Ecto neural progenitor cell (in vitro differentiated cells): ENCODE measurements at places on chromosomes 1 and 21.

GRCh38 chr1:17670587-17671313 lies 84.4 kb upstream of the ACTL8 start:
- no peak for DNase-seq

DNA sequence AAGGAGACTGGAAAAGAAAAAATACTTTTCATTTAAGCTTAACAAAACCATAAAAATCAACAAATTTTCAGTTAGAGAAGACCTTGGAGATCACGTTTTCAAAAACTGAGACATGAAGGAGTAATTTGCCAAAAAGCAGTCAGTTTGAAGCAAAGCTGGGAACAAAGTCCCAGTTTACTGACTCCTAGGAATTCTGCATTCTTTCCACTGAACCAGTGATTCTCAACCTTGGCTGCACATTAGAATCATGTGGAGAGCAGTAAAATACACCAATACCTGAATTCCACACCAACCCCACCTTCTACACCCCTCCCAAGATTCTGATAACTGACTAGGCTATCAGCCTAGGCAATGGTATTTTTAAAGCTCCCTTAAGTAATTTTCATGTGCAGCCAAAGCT lies 73.5 kb downstream of the PRPF38A start:
- no peak for DNase-seq

DNA sequence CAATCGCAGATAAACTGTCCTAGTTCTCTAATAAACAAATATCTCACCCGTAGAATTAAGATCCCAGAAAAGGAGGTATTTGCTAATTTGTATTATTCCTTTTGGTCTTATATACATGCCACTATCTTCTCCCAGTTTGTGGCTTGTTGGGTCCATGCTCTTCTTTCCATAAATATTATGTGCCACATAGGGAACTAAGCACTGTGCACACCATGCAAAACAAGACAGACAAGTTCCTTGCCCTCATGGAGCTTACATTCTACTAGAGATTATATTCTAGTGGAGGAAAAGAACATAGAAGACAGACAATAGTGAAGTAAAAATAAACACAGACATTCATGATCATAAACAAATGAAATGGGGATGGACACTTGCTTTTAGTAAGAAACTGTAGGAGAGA lies 4.7 kb downstream of the GART start:
- DNase-seq = no peak

DNA sequence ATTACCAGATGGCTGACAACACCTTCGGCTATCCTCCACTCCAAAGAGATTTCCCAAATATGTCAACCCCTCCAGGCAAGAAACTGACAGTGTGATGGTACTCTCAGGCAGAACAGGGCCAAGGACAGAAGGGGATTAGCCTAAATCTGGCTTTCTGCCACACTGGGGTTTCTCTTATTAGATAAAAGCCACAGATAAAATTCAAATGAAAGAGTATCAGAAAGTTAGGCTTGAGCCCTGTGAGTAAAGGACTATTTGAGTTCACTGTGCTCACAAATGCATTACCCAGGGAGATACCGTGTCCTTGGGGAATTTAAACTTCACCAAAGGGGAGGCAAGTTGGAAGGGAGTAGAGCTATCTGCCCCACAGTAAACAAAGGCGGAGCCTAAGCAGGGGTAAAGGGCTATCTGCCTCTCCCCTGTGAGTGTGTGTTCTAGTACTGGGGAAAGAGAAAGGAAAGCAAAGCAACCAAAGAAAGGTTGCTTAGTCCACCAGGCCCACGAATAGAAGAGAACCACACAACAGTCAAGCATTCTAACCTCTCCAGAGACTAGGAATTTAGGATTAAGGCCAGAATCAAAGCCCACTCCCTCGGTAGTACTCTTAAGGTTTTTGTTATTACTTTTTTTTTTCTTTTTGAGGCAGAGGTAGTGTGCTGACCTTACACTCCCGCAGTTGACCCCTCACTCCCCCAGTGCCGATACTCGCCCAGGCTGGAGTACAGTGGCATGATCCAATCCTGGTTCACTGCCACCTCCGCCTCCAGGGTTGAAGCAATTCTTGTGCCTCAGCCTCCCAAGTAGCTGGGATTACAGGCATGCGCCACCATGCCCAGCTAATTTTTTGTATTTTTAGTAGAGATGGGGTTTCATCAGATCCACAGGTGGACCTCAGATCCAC lies 12.7 kb downstream of the TPM3 start:
- no peak for DNase-seq

DNA sequence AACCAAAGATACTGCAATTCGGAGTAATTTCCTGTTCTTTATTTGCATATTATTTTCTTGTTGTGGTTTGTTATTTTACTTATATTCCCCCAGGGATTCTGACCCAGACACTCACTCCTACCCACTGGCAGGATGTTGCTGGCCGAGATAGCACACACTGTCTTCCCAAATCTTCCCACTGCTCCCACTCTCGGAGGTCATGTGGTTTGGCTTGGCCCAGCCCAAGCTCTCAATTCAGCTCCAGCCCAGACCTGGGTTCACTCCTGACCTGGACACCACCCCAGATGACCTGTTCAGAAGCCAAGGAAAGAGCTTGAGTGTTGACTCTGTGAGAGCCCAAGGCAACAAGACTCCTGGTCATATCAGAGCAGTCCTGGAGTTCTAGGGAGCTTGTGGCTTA lies 1.2 kb upstream of the FAM43B start:
- DNase-seq = no peak

DNA sequence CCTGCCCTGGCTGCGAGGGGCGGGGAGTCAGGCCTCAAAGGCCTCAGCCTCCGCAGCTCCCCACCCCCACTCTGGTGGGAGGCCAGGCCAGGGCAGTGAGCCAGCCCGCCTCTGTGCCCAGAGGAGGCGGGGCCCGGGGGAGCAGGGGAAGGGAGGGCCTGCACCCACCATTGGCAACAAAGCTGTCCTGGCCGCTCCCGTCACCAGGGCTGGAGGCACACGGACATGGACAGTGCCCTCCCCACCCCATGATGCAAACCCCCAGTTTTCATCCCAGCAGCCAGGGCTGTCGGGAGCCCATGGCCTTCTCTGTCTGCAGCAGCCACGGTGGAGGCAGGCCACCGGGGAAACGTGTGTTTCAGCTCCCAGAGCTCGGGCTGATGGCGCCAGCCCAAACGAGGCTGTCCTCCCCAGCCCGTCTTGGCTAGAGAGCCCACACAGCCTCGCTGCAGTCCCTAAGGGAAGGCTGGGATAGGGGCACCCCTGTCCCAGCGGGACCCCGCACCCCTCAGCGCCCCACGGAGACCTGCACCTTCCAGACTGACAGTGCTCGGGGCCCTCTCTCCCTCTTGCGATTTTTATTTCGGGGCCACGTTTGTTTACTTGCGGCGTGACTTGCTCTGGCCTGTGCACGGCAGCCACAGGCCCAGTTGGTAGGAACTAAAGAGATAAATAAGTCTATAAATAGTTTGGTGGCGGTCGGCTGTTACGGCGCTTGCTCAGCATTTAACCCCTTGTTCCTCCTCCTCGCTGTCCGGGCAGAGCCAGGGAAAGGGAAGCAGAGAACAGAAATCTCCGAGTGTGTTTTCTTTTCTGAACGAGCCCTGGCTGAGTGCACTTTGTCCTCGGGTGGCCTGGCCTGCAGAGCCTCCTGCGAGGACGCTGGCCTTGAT lies 101.8 kb downstream of the PRDM16 start:
- peak; percentile 62 for DNase-seq

DNA sequence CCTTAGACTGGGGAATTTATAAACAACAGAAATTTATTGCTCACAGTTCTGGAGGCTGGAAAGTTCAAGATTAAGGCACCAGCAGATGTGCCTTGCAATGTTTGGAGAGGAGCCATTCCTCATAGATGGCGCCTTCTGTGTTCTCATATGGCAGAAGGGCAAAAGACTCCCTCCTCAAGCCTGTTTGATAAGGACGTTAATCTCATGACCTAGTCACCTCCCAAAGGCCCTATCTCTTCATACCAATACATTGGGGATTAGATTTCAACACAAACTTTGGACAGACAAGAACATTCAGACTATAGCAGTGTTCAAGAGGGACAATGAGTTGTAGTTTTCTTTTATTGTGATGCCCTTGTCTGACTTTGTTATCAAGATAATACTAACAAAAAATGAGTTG lies 34.3 kb downstream of the PSMG1 start:
- no peak for DNase-seq

DNA sequence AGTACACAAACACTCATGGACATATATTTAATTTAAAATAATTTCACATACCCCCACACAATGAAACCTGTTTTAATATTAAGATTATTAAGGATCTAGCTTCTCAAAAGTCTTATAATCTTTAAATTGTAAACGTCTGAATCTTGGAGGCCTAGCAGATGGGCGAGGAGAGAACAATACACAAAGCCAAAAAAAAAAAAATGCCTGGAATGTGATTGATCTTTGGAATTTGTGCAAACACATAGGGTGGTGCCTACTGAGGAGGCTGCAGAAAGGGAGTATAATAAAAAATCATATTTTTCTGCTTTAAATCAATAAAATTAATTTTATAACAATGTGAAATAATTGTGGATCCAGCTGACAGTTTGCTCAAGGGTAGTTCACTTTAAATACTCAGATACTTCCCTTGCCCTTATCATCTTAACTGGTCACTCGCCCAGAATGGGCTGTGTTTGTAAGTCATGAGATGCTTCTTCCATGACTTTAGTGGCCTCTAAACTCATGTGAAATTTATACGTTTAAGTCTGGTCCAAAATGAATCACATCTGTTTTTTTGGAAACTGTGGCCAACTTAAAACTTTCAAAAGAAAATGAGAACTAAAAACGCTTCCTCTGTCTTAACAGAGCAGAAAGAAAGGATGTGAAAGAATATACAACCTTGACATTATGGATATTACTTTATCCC lies 802.8 kb upstream of the CXADR start:
- DNase-seq = no peak

DNA sequence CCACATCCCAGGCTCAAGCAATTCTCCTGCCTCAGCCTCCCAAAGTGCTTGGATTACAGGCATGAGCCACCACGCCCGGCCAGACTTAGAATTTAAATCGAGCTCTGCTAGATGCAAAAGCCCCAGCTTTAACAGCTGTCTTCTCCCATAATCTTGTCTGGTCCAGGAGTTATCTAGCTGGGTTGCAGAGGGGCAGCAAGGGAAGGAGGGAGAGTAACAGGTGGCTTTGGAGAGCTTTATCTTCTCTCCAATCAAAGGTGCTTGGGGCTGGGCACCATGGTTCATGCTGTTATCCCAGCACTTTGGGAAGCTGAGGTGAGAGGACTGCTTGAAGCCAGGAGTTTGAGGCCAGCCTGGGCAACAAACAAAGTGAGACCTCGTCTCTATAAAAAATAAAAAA lies 3.9 kb downstream of the RHBG start:
- no peak for DNase-seq

- peak; percentile 60 for DNase-seq
Measured at GRCh38 chr1:45796946-45797345, 6.5 kb upstream of the MAST2 start.

GRCh38 chr1:168991667-168992475 lies 114.6 kb upstream of the ATP1B1 start:
- DNase-seq = no peak

DNA sequence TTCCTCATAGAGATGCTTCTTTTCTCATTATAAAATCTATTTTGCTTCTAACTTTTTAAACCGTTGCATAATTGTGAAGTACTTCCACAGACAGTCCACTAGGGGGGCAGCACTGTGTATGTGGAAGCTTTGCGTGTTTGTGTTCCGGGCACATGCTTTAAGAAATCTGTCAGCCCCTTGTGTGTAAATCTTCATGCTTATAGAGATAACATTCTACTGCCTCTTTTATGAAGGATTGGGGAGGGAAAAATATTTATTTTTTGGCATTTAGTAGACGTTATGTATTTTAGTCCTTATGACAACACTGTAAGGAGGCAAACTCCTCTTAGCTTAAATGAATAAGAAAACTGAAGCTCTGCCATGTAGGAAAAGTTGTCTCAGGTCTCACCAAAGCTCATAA lies 157.3 kb upstream of the PTGFR start:
- no peak for DNase-seq

GRCh38 chr1:188432427-188432826 lies 1603.7 kb downstream of the PLA2G4A start:
- DNase-seq = no peak

DNA sequence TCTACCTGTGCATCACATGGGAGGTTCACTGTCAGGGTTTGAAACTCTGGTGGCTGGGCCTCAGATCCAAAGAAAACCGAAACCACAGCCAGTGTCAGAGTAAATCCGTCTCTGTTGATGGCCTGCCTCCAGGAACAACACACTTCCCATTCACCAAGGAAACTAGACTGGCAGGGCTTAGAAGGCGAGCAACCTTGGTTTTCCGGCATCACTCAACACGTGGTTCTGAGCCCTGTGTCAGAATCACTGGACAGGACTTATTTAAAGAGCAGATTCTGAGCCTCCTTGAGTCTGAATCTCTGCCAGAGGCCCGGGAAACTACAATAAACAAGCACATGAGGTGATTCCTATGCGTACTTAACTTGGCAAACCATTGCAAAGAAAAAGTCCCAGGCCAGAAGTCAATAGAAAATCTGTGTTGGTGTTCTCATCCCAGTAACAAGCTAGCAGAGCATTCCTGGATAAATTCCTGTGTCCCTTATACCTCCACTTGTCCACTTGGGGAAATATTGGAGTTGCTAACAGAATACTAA lies 70.0 kb downstream of the KCTD3 start:
- DNase-seq = no peak

GRCh38 chr1:42908046-42908445 lies 50.6 kb downstream of the SLC2A1 start:
- no peak for DNase-seq

DNA sequence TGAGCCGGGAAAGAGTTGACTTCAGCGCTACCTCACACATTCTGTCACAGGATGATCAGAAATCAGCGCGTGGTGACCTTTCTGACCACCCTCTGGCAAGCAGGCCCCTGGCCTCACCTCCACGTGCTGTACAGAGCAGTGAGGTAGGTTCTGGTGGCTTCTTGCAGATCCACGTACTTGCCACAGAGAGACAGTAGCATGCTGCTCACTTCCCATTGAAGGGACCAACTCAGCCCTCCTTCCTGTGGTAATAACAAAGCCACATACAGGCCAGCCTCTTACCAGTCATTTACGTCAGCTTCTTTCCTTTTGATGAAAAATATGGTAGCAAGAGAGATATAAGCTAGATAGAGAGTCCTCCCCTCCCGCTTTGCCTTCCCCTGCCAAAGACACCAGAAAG lies 200.7 kb downstream of the CHRM3 start:
- no peak for DNase-seq

DNA sequence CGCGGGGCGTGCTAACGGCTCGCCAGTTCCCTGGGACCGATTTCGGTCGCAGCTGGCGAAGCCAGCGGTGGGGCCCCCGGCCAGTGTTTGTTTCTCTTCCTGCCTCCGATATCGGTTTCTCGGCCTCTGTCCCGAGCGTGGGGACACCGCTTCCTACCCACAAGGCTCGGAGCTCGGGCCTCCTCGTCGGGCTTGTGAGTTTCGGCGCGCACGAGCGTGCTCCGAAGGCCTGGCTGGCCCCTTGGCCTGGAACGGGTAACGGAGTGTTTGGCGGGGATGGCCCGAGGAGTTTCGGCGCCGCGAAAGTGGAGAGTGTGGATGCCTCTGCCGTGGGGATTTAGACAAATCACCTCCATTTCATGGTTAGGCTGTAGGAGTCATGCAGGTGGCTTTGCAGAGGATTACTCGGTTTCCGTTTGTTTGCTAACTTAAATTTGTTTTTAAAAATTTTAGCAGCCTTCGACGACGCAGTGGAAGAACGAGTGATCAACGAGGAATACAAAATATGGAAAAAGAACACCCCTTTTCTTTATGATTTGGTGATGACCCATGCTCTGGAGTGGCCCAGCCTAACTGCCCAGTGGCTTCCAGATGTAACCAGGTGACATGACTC lies 559 bp downstream of the RBBP4 start:
- DNase-seq = no peak
